ENCODE measurements at places on chromosomes 2 and 18. TPM values are rescaled to one million over a fixed set of nuclear protein-coding genes. Genes with fewer than 3 reads are reported as not detected.

DNA sequence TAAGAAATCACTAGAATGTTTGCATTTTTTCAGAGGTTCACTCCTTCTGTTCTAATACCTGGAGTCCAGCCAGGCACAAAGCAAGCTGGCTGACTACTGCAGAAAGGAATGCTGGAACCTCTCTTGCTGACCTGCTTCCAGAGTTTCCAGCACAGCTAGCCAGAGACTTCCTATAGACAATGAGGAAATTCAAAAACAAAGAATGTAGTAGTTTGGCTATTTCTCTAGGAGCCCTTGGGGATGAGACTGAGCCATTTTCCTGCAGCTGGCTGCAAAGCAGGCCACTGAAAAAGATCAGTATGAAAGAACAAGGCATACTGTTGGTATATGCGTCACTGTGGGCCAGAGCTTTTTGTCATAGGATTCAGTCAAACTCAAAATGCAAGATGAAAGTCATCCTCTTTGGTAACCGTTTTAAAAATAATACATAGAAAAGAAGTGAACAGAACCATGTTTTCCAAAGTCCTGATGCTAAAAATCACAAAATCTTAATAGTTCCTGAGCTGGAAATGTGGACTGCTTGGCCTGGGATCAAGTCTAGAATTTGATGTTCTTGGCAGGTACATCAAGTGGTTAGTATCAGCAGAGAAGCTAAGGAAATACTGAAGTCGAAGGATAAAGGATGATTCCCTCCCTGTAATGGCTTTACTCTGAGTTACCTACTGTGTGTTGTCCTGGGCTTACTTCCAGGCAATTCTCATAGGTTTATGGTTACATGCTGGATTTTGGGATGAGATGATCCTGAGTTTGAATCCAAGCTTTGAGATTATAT is 9.0 kb upstream of the DSEL start:
- peak; percentile 93 for DNase-seq

DNA sequence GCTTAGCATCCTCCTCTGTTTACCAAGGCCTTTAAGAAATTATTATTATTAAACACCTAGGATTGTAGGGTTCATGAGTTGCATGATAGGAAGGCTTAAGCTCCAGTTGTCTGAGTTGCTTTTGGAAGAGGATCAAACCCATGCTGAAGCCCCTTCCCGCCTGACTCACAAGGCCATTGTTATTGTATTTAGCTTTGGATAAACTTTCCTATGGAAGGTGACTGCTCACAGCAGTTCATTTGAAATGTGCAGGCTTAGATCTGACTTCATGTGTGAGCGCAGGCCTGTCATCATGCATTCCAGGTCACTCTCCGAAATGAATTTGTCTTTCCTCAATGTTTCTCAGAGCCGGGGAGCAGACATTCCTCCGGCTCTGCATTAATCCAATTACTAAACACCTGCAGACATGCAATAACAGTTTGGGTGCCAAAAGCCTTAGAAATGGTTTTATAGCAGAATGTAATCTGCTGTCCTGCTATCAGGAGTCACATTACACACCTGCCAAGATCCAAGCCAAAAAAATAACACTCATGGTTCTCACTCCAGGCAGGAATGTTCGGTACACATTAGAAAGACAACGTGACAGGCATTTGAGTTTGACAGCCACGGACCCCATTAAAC is 119.9 kb downstream of the OSR1 start:
- DNase-seq, result no peak

- no peak for DNase-seq
These were observed 112.4 kb upstream of the RIOK3 start for GRCh38 chr18:23340661-23341060.

DNA sequence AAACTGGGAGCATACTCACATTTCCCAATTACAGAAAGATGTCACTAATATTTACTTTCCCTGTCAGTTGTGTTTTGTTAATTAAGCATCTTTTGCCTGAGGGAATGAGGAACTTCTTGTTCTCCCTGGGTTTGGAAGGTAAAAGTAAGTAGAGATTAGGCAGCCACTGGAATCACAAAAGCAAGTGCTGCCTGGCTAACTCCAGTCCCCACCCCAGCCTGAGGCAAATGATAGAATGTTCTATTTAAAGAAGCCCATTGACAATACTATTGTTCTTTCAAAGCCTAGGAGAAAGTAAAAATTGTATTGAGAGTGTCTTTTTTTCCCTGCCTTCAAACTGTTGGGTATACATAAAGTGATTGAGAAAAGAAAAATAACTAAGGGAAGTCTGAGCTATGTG is 93.8 kb downstream of the MBD2 start:
- DNase-seq, result no peak

DNA sequence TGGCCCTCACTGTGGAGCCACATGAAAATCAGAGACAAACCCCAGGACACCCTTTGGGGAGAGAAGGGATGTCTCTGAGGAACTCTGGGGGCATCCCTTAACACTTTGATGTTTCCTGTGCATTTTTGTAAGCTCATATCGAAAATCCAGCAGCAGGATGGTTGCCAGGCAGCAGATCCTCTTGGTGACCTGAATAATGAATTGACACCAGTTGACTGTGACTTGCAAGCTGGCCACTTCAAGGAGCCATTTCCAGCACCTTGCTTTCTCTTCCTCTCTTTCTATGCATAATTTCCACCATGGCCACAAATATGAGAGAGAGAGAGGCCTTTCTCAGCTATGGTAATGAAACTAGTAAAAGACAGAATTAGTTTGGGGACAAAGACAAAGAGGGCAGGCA is 91.7 kb downstream of the NRP2 start:
- no peak for DNase-seq

- no peak for DNase-seq
These were observed 310.7 kb downstream of the CLIP4 start for GRCh38 chr2:29425866-29426265.

- DNase-seq, result peak; percentile 78
These were observed 87.0 kb downstream of the FARSB start for GRCh38 chr2:222568865-222569264.

DNA sequence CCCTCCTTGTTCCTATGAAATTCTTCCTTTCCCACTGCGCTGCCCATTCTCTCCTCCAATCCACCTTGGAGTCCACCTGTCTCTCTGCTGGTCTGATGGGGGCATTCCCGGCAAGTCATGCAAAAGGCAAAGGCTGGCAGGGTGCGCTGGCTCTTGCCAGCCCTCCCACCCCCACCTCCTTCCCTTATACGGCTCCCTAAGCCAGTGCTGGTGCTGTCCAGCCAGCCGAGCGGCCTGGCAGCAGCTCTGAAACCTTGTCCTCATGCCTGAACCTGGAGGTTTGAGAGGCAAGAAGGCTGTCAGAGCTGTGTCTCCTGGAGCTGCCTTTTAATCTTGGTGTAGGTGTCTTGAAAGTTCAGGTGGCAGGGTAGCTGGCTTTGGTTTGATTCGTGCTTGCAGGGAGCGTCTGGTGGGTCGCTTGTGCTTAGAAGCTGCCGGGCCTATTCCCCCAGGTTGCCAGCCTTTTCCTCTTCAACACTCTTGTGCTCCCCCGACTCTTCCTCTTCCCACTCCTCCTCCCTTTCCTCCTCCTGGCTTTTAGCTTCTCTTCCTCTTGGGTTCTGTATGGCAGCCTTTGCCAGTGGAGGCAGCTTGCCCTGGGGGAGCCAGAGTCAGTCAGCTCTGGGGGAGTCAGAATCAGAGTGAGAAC is 748 bp downstream of the LIPG start:
- DNase-seq, result no peak

- DNase-seq, result no peak
These were observed 3.6 kb downstream of the MGAT5 start for GRCh38 chr2:134257509-134257908.

DNA sequence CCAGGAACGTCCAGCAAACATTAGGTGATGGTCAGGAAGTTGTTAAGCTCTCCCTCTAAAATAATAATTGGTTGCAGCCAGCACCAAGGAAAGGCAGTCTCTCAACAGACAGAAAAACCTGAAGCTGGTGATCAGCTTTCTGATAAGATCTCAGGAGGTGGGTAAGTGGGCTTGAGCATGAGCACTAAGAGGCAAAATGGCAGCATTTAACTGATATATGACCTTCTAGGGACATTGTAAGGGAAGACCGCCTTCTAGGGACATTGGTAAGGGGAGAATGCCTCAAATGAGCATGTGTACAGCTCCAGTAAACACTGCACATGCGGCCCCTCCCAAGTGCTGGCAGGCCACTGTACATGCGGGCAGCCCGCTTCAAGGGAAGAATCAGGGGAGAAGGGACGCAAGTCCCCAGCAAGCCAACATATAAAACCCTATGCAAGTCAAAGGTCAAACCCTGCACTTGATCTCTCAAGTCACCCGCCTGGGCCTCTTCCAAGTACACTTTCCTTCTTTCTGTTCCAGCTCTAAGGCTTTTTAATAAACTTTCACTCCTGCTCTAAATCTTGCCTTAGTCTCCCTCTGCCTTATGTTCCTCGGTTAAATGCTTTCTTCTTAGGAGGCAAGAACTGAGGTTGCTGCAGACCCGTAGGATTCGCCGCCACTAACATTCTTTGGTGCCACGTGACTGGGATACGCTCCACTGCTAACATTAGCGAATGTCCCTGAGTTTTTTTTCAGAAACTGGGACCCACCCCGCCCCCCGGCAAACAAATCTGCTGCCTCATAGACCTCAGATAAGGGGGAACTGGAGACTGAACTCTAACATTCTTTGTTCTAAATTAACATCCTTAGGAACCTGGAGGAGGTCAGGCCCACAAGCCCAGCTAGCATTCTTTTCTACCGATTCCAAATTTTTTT is 463.8 kb downstream of the LPIN1 start:
- no peak for DNase-seq

DNA sequence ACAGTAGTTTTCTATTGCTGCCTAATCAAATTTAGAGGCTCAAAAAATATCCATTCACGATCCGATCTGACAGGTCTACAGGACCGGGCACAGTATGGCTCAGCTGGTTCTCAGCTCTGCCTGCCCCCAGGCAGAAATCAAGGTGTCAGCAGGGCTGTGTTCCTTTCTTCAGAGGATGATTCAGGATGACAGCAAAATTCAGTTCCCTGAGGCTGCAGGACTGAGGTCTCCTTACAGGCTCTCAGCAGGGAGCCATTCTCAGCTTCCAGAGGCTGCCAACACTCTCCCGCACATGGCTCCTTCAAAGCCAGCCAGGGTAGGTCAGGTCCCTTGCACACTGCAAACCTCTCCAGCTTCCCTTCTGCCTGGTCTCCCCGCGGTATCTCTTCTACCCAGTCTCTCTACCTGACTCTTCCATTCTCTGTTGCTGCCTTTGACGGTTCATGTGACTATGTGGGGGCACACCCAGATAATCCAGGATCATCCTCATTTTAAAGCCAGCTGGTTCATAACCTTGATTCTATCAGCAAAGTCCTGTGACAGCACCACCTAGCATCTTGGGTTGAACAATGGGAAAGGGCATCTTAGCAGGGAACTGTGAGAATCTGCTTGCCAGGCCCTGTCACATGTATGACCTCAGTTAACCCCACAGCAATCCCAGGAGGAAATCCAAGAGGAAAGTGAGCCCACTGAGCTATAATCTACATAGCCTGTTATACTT is 50.4 kb downstream of the UXS1 start:
- peak; percentile 75 for DNase-seq

- peak; percentile 51 for DNase-seq
These were observed 11.4 kb downstream of the THNSL2 start for GRCh38 chr2:88181511-88181910.

DNA sequence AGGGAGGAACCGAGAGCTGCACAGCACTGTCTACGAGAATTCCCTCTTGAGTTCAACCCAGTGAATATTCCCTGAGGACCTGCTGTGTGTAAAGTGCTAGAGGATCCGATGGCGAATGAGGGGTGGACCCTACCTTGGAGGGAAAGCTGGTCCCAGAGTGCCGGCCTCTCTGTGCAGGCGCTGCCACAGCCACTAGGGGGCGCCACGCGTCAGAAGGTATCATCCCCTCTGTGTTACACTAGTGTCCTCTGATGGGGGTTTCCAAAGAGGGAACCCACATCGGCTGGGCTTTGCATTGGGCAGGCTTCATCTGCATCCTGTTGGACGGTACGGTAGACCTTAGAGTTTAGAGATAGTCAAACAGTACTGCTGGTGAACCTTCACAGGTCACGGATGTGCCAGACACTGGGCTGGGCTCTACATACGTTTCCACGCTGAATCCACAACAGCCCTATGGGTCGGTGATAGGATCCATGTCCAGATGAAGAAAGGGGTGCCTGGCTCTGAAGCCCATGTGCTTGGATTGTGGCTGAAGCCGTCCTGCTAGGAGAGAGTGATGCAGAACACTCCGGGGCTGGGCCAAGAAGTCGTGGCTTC is 39.0 kb downstream of the COA5 start:
- peak; percentile 46 for DNase-seq

DNA sequence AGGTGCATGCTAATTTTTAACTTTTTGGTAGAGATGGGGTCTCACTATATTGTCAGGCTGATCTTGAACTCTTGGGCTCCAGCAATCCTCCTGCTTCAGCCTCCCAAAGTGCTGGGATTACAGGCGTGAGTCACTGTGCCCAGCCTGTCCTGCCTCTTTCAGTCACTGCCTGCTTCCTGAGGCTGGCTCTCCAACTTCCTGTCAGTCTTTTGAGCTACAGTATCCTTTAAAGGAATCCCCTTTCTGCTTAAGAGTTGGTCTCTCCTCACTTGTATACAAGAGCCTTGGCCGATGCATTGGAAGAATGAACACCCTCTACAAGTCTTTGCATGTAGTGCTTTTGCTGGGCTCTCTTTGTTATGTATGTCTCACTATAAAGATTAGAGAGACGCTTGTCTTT is 88.4 kb upstream of the SMAD2 start:
- DNase-seq, result peak; percentile 4

DNA sequence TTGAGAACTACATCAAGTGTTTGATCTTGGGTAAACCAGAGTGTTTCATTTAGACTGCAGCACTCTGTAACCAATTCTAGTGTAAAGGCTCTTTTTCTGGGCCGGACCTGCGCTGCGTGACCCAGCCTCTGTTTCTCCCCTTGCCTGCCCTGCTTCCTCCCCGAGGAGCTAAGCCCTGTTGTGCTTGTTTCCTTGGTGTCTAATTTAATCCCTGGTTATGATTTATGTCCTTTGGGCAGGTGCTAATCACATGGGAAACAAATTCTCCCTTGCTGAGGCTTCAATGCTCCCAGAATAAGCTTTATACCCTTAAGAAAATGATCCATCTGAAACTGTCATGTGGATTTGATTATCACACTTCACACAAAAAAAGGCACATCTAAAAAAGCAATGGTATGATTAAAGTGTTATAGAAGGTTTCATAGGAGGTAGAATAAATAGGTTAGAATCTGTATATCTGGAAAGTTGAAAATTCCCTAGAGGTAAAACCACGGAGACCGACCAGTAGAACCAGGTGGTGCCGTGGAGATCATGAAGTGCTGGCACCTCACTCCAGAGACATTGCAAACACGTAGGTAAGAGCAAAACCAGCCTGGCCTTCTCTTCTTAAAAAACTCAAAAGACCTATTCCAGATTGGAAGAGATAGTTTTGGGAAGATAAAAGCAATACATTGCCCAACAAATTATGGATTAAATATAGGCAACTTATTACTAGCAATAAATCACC is 31.0 kb upstream of the SLC9A2 start:
- no peak for DNase-seq

PFN4 gene
- total RNA-seq, result 0.44 TPM

SNTG2 gene
- total RNA-seq, result not detected

UGT1A5 gene
- total RNA-seq, result not detected

CCDC138 gene
- total RNA-seq, result 10.6 TPM

ACTG2 gene
- 3.8 TPM for total RNA-seq

SERPINB11 gene
- not detected for total RNA-seq

KCNG2 gene
- total RNA-seq, result not detected

C2orf80 gene
- total RNA-seq, result not detected

RUFY4 gene
- total RNA-seq, result not detected

FMNL2 gene
- total RNA-seq, result 15.8 TPM

ARHGAP15 gene
- total RNA-seq, result not detected

PLEKHB2 gene
- total RNA-seq, result 73.9 TPM

DTNA gene
- 11.6 TPM for total RNA-seq

Data from PC-3 (cell line).